ENCODE measurements at places on chromosomes 2 and 18. TPM values are rescaled to one million over a fixed set of nuclear protein-coding genes. Genes with fewer than 3 reads are reported as not detected.
A peak's percentile ranks its signal among the peaks of the same experiment; 100 is the strongest.

DNA sequence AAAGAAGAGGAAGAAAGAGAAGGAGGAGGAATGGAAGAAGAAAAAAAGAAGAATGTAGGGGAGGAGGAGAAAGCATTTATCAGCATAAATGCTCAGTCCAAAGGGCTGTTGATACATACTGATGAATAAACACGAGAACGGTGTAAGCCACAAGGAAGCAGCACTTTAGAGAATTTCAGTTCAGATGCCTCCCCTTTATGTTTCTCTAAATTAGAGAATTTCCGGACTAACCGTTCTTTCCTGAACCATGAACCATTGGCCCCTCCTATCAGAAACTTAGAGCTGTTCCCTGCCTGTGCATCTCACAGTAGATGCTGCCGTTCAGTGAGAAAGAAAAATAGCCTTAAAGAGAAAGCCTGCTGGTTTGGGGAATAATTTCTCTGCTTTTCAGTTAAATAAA lies 49.2 kb upstream of the TUBA3D start:
- no peak for DNase-seq

- DNase-seq: no peak
These were observed 66.3 kb downstream of the NYAP2 start for GRCh38 chr2:225465827-225466226.

DNA sequence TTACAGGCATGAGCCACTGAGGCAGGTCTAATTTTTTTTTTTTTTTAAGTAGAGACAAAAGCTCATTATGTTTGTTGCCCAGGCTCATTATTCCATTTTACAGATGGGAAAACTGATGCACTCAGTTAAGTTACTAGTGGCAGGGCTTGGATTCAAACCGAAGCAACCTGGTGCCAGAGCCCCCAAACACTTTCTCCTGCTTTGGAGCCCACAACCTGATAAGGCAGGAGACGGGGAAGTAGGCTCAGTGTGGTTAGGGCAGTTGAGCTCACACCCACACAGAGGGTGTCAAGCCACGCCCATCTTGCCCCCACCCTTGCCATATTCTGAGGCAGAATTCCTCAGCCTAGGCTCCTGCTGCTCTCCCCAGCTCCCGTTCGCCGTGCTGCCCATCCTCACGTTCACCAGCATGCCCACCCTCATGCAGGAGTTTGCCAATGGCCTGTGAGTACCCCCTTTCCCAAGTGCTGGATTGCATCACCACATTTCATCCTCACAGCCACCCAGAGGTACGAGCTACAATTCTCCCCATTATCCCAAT lies 5.8 kb upstream of the CTDSP1 start:
- DNase-seq: no peak

DNA sequence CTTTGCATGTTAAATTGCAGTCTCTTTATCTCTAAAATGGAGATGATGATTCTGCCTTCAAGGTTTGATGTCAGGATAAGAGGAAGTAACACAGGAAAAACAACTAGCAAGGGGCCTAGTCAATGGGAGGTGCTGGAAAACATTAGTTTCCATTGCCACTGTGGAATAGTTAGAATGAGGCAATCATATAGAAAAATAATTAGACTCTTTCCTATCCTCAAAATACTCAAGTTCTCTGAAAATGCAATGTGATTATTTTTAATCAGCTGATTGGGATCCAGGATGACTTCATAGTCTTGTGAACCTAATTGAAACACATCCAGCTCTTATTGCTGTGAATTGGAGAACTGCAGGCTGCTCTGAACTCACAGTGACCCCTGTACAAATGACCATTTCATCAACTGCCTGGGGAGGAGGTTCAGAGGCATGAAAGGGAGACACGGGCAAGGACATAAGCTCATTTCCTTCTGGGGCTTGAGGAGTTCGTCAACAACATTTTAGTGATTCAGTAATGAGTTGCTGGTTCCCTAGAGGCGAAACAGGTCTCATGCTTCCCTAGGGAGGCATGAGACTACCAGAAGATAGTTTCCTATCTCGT lies 422.5 kb downstream of the LPIN1 start:
- peak; percentile 66 for DNase-seq

- peak; percentile 89 for DNase-seq
These were observed 1.8 kb upstream of the RNPEPL1 start for GRCh38 chr2:240566203-240567136.

DNA sequence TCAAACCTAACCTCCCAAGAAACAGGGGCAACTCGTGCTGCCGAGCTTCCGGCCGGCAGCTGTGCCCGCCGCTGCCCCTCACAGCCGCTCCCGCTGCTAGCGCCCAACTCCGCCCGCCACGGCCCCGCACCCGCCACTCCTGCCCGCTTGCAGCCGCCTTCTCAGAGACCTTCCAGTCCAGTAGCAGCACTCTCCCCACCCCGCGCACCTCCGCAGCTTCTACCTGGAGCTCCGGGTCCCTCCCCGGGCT lies 722 bp upstream of the C2orf15 start:
- no peak for DNase-seq

GRCh38 chr2:144094408-144095151 lies 425.3 kb downstream of the ZEB2 start:
- no peak for DNase-seq

DNA sequence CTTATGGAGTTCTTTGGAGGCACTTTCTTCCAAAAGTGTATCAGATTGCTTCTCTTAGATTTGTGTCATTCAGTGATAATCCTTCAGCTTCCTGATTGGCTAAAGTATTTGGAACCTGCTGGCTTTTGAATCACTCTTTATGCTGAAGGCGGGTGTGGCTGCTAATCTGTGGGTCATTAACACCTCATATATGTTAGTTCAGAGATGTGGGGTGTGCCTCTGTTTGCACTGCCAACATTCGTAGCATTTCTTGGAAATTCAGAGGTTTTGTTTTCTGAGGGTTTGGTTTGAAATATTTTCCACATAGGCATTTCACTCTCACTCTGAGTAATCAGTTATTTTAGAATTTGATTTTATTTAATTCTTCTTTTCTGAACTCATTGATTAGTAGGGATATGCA lies 1604.4 kb upstream of the ACVR2A start:
- DNase-seq: no peak

GRCh38 chr2:232418466-232419244 lies 12.0 kb downstream of the ALPG start:
- DNase-seq: peak; percentile 51

DNA sequence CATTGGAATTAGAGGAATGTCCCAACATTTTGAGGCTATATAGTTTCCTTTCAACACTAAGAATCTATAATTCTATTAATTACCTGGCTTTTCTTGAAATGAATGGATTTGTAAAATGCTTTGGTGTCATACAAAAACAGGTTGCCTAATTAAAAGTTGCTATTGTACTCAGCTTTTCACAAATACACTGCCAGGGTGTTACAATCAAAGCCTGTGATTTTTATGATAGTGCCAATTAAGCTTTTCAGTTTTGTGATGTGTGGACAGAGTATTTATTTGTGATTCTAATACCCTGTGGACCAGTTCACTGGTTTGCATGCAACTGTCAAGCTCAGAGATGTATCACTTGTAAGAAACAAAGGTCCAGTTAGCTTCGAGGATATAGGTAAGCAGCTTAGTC lies 71.8 kb downstream of the NAB1 start:
- DNase-seq: no peak

GRCh38 chr2:153105829-153106578 lies 372.6 kb downstream of the RPRM start:
- DNase-seq: no peak

GRCh38 chr2:26018184-26019055 lies 15.5 kb upstream of the RAB10 start:
- DNase-seq: peak; percentile 60

GRCh38 chr2:218518876-218519275 lies 49.3 kb downstream of the USP37 start:
- DNase-seq: no peak

REEP1 gene
- total RNA-seq: 29.3 TPM

DNA sequence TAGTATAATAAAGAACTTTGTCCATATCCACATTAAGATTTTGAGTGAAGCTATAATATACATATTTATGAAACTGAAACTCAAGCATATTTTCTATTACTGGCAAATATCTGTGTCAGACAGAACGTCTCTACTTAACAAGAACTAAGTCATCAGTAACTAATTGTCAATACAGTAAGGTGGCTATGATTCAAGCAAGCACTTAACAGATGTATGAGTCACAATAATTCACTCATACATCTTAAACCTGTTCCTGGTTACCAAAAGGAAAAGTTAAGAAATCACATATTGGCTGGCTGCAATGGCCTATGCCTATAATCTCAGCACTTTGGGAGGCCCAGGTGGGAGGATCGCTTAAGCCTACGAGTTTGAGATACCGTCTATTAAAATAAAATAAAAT lies 96.0 kb downstream of the SOS1 start:
- DNase-seq: no peak

TMEM163 gene
- total RNA-seq: 0.72 TPM

DNA sequence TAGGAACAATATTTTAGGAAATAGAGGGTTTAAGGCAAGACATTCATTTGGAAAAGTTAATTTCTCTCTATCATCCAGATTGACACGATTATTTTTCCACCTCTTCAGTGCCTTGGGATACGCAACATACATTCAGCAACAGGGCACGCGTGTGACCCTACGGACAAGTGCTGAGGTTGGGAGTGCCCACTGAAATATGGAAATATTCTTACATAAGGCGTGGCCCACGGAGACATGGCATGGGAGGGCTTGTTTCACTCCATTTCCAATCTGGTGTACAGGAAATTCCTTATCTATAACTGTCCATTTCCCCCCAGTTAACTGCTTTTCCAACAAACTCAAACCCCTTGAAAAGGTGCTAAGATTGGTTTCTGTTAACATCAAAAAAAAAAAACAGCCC lies 20.9 kb upstream of the KIDINS220 start:
- no peak for DNase-seq

SIX2 gene
- total RNA-seq: 14.4 TPM

GRCh38 chr2:121595012-121595891 lies 54.0 kb downstream of the CLASP1 start:
- peak; percentile 61 for DNase-seq

GRCh38 chr2:64324746-64325410 lies 129.1 kb upstream of the LGALSL start:
- no peak for DNase-seq

DNA sequence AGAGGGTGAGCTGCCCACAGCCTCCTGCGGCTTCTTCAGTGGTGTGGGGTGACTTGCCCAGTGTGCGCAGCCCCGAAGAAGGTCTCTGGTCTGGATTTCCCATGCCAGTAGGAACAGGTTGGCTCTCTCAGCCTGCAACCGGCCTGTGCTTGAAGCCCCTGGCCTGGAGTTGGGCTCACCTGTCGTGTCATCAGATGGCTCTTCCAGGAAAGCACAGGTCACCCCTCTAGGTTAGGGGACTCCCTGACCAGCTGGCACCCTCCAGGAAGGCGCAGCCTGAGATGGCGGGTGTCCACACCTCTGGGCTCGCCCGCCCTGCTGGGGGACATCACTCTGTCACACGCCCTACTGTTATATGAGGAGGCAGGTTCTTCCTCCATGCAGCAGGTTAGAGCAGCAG lies 179.8 kb downstream of the SEPTIN10 start:
- no peak for DNase-seq

DNA sequence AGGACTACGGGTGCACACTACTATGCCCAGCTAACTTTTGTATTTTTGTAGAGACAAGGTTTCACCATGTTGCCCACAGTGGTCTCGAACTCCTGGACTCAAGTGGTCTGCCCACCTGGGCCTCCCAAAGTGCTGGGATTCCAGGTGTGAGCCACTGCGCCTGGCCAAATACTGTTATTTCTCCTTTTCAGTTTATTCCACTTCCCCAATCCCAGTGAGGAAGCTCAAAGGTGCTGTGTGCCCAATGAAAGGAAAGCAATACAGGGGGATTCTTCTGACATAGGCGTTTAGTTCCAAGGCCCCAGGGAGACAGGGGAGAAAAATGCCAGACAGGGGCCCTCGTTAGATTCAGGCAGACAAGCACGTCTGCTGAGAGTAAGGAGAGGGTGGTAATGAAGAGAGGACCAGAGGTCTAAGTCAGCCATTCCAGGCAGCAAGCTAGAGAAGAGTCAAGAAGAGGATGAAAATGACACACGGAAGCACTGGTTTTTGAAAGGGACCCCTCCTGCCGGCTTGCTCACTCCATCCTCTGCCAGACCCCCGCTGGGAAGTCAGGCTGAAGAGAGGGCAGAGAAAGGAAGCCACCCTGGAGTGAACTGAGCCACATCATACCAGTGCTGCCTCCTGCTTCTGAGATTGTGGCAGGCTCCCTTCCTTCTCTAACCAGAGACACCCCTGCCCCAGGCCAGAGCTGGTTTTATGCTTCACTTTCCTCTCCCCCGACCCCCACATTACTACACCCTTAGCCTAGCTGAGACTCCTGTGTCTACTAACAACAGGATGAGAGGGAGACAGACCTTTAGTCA lies 6.7 kb downstream of the INO80C start:
- DNase-seq: no peak

RNF125 gene
- 8.0 TPM for total RNA-seq

- DNase-seq: no peak
These were observed 36.6 kb downstream of the RPL31 start for GRCh38 chr2:101038455-101039255.

SGPP2 gene
- total RNA-seq: 2.3 TPM

GRCh38 chr2:158004126-158004764 lies 97.4 kb upstream of the UPP2 start:
- no peak for DNase-seq

DNA sequence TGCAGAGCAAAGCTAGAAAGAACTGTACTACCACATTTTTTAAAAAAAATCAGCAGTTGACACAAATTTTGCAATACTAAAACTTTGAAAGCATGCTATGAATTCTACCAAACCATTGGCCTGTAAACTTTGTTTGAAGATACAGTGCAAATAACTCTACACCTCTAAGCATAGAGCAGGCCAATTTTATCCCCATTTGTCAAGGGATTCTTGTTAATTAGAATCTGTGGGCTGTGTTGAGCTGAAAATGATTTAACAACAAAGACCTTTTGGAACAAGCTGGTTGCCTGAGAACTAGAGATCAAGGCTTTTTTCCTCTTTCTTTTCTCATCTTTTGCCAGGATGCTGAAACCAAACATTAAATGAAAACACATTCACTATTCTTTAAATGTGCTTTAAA lies 886.0 kb upstream of the CDH2 start:
- DNase-seq: no peak

GRCh38 chr18:74869904-74870863 lies 272.5 kb downstream of the ZNF407 start:
- no peak for DNase-seq

DNA sequence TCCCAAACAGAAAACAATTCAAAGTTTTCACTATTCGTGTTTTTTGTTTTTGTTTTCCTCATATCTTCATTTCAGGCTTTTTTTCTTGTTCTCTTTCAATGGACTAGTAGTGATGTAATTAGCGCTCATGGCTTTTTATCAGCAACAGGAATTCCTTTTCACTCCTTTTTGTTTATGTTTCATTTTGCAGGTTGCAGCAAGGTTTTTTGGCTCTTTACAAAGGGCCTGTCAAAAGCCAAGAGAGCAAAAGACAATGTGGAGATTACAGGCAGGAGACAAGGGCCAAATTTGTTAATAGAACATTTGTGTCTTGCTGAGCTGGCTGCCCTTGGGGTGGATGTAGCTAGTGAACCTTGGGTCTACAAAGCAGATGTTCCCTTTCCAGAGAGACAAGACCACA lies 467.4 kb upstream of the CDH20 start:
- DNase-seq: no peak

DNA sequence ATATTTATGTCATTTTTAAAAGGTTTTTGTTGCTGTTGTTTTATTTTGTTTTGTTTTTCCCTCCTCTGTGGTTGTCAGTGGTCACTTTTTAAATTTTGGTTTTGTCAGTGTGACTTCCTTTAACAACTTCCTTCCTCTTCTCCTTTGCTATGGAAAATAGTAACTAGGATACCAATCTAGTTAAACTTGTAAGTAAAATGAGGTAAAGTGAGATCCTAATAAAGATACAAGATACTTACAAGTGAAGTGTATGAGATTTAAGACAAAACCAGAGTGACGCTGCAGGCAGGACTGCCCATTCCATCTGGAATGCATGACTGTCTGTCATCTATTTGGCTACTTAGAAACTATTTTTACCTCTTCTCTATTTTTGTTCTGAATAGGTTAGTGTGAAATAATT lies 30.6 kb upstream of the CREB1 start:
- no peak for DNase-seq
